ENCODE measurements at places on chromosomes 12 and 14.

DNA sequence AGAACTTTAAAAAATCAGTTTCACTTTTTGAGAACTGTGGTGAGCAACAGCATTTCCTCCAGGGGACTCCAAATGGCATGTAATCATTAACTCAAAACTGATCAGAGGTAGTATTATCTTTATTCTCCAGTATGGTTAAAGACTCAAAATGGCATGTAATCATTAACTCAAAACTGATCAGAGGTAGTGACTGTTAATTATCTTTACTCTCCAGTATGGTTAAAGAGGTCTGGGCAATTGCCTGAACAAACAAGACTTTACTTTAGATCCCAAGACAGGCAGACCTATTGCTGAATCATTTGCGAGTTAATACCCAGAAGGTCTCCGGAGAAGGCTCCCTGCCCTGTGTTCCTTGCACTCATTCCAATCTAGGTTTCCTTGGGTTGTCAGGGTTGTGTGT is 6.6 kb upstream of the ACADS start:
- DNase-seq = no peak

DNA sequence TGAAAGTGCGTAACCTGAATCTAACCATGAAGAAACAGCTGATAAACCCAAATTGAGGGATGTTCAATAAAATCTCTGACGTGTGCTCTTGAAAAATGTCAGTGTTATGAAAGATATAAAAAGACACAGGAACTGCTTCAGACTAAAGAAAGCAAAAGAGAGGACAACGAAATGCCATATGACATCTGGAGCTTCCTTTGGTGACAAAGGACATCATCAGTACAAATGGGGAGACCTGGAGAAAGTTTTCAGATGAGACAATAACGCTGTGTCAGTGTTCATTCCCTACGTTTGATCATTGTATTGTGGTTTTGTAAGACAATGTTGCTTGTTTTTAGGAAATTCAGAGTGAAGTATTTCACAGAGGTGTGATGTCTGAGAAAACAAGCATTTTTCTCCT is 125.9 kb upstream of the MAP1LC3B2 start:
- no peak for DNase-seq

DNA sequence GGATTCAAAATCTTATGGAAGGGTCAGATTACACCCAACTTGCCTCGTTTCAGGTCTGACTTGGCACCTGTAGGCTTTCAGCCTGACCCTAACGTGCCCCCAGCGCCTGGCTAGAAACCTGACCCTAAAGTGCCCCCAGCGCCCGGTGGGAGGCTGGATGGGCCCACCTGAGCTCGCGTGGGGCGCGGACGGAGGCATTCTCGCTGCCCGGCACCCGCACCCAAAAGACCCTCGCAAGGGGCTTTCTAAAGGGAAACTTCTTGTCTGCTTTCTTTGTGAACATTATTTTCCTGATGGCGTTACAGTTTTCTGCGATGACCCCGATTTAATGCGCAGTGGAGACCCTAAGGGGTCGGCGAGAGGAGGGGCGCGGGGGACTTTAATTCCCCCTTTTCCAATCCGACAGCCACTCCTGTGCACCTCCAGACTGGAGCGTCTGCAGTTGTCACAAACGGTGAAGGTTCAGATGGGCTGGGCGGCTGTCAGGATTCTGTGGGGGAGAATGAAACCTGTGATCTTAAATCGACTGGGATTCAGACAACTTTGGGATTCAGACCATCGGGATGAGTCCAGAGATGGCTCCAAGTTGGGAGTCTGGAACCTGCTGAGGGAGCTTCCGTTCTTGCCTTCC is 751 bp upstream of the HRK start:
- DNase-seq = no peak

GRCh38 chr12:111309584-111309983 is 59.3 kb downstream of the PHETA1 start:
- no peak for DNase-seq

GRCh38 chr14:102671410-102671809 is 79.0 kb downstream of the RCOR1 start:
- no peak for DNase-seq

- DNase-seq = no peak
Observed at GRCh38 chr12:23008623-23009022, 383.7 kb downstream of the ETNK1 start.

DNA sequence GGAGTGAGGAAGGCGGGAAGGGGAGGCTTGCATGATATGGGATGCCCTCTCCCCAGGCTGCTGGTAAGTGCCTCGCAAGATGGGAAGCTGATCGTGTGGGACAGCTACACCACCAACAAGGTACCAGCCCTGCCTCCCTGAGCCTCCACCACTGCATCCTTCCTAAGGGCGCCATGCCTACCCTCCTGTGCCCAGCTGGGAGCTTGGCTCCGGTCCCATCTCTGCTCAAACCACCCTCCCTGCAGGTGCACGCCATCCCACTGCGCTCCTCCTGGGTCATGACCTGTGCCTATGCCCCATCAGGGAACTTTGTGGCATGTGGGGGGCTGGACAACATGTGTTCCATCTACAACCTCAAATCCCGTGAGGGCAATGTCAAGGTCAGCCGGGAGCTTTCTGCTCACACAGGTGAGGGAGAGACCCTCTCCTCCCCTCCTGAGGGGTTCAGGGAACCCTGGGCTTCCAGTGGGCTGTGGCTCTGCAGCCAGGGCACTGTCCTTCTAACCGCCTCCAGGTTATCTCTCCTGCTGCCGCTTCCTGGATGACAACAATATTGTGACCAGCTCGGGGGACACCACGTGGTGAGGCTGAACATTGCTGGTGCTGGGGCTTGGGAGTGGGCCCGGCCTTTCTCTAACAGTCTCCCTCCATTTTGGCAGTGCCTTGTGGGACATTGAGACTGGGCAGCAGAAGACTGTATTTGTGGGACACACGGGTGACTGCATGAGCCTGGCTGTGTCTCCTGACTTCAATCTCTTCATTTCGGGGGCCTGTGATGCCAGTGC is 2.6 kb downstream of the GNB3 start:
- DNase-seq = no peak

GRCh38 chr14:89379891-89380820 is 36.9 kb downstream of the FOXN3 start:
- no peak for DNase-seq

- DNase-seq = no peak
Observed at GRCh38 chr12:27343255-27344000, 10.8 kb downstream of the BMAL2 start.

- no peak for DNase-seq
Observed at GRCh38 chr14:70665448-70666360, 24.0 kb downstream of the TTC9 start.

GRCh38 chr12:58313091-58313855 is 371.9 kb downstream of the ATP23 start:
- DNase-seq = no peak

- no peak for DNase-seq
Observed at GRCh38 chr14:68441542-68441941, 351.3 kb downstream of the ZFP36L1 start.

- no peak for DNase-seq
Observed at GRCh38 chr12:110079477-110080400, 31.4 kb upstream of the C12orf76 start.

GRCh38 chr12:75666939-75667334 is 155.5 kb upstream of the KRR1 start:
- DNase-seq = no peak

GRCh38 chr14:65476942-65477318 is 64.4 kb downstream of the FUT8 start:
- DNase-seq = no peak

DNA sequence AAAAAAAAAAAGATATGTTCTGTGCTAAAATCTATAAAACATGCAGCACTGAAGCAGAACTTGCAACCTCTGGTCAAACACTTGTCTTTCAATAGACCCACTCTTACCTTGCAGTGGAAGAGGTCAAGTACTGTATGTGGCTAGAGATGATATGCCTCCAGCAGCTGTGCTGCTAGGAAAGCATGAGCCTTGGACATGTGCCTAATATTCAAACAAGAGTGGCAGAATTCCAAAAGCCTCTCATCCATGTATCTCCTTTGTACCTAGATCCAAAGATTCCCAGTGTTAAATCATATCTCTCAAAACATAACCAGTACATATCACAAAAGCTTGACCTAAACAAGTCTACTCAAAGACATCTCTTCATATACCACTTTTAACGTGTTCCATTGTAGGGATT is 105.0 kb upstream of the CPNE8 start:
- DNase-seq = no peak

DNA sequence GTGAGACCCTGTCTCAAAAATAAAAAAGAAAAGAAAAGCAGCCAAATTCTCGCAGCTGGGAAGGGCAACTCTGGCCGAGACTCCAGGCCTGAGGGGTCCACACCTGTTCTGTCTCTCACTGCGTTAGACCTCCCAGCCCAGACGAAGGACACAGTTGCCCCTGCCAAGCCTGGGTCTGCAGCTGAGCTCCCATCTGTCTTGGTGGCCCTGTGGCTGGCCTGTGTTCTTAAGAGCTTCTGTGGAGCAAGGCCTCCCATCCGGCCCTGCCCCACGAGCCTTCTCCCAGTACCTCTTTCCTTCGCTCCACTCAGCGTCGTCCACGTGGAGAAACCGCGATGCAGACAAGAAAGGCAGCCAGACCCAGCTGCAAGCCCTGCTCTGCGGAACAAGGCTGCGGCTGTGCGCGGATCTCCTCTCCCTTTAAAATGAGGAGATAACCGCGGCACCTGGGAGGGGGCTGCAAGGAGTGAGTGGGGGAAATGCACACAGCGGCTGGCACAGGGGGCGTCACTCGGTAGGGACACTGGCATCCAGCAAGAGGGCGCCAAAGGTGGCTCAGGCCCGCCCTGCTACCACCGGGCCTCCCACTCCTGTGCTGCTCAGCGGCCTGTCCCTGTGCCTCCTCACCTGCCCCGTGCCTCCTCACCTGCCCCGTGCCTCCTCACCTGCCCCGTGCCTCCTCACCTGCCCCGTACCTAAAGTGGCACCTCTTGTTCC is 42.4 kb downstream of the LRRC74A start:
- no peak for DNase-seq

- no peak for DNase-seq
Observed at GRCh38 chr12:104704224-104704779, 247.6 kb downstream of the CHST11 start.

GRCh38 chr12:51863933-51864832 is 15.7 kb upstream of the FIGNL2 start:
- no peak for DNase-seq

All from vagina (tissue), 2 donors.